ENCODE measurements at places on chromosomes 12 and 14. TPM values are rescaled to one million over a fixed set of nuclear protein-coding genes. Genes with fewer than 3 reads are reported as not detected.

- DNase-seq: no peak
Observed at GRCh38 chr12:30962047-30962446, 35.5 kb downstream of the TSPAN11 start.

DNA sequence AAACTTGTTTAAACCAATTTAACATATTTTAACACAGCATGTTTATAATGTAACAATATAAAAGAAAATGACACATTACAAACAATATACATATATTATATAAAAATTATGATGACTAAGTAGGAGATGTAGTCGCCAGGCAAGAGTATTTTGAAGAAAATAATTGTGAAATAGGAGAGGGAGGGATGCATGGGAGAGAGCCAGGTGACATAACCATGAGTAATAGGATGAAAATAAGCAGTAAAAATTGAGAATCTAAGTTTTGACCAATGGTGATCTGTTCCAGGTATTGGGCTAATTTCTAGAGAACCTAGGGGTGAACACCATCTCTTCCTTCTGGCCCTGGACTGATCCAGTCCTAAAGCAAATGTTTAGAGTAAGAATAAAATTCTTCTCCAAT, 315.2 kb upstream of the G2E3 start:
- no peak for DNase-seq

DNA sequence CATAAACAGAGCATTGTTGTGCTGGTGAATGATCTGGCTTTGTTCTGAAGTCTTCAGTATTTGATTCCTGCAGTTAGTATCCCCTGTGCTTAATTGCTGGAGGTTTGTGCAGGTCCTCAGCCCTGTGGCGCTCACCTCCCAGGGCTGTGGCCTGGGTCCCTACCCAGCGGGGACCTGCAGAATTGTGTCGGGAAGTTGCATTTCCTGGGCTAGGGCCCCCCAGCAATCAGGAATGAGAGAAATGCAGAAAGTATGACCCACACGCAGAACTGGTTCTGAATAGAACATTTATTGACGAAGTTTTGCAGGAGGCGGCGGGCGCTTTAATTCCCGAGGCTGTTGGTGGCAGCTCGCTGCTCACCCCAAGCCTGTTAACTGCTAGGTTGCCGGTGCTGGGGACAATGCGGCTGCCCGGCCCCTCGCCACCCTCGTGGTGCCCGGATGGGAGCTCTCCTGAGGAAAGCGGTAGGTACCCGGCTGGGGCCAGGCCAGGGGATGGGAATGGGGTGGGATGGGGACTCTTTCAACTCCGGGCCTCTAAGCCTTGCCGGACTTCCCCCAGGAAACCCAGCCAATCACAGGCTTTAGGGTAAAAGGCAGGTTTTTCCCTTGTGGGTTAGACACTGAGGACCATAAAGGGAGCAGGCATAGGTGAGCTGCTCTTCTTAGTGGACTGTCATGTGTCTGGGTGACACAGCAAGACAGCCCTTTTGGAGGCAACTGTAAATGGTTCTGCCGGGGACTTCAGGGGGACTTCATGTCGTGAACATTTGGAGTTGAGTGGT, 11.6 kb downstream of the PLEKHG3 start:
- DNase-seq: no peak

ETFBKMT gene
- 3.8 TPM for total RNA-seq

MEG3 gene
- 1,377 TPM for total RNA-seq
